ENCODE measurements at places on chromosomes 1 and 21.

DNA sequence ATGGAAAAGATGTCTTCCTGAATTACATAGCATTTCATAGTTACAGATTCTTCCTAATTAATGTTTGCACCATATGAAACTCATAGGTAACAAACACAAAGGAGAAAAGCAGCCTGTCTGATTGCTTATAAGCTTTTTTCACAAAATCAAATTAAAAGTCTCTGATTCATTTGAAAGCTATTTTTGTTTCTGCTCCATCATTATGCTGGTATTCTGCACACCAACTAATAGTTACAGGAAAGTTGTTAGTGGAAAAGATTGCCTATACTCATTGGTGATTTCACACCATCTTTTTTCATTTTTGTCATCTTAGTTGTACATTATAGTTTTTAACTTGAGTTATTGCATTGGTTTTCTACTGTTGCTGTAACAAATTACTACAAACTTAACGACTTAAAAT is 70.0 kb downstream of the PRKAA2 start:
- DNase-seq: no peak

GRCh38 chr1:212515329-212515760 is 82.6 kb downstream of the NENF start:
- no peak for DNase-seq

DNA sequence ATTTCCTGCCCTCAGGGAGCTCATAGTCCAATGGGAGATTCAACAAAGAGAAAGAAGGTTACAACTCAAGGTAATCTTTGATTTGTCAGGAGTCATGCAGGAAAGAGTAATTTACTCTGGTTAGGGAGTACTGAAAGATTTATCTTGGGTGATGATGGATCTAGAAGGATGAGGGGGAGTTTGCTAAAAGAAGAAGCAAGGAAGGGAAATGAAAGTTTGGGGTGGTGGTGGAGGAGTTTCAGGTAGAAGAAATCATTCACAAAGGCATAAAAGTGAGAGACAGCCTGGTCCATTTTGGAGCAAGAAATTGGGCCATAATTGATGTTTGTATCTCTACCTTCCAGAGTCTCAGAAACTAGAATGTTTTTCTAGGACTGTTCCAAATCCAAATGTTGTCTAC is 116.7 kb downstream of the ROR1 start:
- no peak for DNase-seq

DNA sequence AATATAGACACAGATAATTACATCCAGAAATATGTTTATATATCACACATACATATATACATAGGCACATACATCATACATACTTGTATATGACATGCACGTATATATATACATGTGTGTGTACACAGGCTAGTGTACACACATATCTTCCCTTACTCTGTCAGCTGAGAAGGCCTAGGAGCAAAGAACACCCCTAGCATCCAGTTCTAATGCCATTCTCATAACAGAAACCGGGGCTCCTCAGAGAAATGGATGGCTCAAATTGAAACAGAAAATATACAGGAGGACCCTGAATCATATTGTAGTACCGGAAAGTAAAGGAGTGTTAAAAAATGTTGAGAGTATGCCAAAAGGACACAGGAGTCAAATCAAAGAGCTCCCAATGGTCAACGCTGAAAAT is 19.7 kb upstream of the HYI start:
- no peak for DNase-seq

DNA sequence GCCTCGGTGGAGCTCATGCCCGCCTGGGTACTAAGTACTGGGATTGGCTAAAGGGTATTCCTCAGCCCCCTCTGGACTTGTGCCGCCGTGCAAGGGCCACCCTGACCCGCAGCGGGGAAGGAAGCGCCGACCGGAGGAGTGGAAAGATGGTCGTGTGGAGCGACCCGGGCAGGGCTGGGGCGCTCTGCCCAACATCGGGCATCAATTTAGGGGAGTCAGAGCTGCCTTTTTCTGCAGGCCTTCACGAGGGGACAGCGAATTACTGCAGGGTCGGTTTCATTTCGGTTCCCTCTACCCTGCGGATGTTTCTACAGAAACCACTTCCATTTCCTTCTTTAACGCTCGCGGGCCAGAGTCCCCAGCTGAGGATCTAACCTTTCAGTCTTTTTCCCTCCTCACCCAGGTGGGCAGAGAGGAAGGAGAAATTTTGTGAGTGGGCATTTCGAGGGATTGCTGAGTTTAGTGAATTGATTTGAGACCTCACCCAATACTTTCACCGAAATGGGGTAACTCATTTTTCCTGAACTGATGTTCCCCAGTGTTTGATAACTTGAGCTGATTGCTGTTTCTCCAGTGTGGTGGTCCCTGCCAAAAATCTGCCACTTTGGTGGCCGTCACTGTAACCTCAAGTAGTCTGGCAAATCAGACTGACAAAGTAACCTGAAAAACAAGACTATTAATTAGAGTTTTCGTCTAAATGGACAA is 1.1 kb downstream of the TOR1AIP1 start:
- no peak for DNase-seq

DNA sequence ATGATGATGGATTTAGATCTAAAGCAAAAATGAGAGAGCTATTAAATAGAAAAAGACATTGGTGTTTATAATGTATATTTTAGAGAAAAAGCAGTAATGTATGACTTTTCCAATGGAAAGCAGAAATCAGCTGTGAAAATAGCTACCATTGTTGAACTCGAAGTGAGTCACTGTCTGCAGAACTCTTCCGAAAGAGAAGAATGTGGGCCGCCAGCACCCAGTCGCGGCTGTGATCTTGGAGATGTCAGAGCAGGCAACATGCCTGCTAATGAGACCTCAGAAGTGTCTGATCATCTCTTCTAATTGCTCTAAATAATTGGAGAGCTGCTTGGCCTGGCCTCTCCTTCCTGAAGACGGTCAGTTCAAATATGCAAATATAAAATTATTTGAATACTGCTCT is 333.6 kb upstream of the RUNX1 start:
- DNase-seq: no peak

GRCh38 chr21:41124641-41125201 is 43.2 kb upstream of the BACE2 start:
- no peak for DNase-seq

DNA sequence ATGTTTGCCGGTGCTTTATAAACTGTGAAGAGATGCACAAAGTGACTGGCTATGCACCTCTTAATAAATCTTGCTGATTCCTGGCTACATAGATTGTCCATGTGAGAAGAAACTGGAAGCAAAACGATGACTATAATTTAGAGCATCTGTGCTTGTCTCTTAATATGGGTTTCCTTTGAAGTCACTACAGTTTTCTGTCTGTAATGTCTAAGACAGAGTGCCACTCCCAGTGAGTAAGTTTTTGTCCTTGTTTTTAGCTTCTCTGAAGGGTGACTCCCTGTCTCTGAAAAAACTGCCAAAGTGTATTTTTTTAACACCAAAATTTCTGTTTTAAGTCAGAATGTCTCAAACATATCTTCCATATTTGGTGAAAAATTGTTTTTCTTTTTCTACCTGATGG is 175.1 kb downstream of the FASLG start:
- DNase-seq: no peak

DNA sequence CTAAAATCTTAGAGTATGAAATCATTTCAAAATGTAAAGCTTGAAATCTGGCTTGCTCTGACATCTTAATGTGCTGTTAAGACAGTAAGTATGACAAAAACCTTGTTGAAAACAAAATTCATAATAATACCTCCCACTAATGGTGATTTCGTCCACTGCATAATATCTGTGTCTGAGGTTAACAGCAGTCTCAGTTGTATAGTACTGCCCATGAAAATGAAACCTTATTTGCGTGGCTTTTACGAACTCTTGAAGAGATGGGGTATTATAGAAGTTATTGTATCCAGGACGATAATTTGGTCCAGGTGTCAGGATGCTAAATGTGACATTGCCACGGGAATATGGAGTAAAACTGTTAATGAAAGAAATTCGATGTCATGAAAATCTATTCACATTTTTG is 99.9 kb downstream of the USH2A start:
- no peak for DNase-seq

DNA sequence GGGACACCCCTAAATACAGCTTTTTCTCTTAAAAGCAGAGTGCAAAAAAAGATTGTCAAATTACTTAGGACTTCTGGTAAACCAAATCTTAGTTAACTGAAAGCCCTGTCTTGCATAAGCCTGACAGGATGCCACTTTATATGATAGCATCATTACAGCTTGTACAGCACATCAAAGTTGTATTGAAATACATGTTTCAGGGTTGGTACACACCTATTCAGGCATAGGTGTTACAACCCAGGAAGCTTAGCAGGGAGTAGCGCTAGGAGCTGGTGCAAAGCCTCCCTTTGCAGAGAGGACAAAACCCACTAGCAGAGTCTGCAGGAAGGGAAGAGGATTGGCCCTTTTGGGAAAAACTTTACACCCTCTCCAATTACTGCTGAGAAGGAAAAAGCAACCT is 258.9 kb upstream of the SGIP1 start:
- no peak for DNase-seq

DNA sequence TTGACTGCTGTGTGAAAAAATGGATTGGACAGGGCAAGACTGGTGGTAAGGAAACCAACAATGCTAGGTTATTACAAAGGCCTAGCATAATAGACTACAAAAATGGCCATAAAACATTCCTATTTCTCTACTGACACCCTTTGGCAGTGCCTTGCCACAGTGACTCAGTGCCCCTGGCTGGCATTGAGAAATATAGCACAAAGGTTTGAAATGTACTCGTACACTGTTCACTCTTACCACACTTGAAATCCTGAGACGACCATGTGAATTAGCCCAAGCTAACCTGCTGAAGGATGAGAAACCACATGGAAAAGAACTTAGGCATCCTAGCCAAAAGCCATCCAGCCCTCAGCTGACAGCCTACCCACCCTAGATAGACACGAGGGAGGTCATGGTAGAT is 149.8 kb upstream of the PALMD start:
- DNase-seq: no peak

DNA sequence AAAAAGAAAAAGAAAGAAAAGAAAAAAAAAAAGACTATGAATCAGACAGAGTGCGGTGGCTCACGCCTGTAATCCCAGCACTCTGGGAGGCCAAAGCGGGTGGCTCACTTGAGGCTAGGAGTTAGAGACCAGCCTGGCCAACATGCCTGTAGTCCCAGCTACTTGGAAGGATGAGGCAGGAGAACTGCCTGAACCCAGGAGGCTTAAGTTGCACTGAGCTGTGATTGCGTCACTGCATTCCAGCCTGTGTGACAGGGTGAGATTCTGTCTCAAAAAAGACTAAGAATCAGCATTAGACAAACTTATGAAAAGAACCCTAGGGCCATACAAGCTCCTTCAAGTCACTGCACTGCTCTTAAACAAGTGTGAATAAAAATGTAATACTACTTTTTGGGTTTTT is 16.9 kb downstream of the PSMB4 start:
- no peak for DNase-seq

DNA sequence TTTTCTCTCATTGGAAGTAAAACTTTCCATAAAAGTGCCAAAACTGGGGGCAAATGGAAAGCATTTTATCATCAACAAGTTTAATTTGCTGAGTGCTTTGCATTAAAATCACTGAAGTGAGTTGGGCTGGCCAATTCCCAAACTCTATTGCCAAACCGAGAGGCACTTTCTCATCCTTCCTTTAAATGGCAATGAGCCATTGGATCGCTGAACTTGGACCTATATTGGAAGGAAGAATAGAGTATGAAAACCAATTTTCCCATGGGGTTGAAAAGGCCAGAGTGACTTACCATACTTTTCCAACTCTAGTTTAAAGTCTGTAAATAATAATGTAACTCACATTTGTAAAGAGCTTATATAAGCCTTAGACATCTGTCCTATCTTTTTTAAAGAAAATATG is 189.1 kb upstream of the C1orf87 start:
- no peak for DNase-seq

- no peak for DNase-seq
Observed at GRCh38 chr1:43979528-43980254, 681 bp downstream of the B4GALT2 start.

GRCh38 chr1:92951141-92951582 is 10.1 kb downstream of the DIPK1A start:
- DNase-seq: no peak

- DNase-seq: no peak
Observed at GRCh38 chr1:245754463-245754961, 599.7 kb downstream of the KIF26B start.

- DNase-seq: no peak
Observed at GRCh38 chr1:229022595-229023333, 248.1 kb upstream of the RAB4A start.

GRCh38 chr1:115980998-115981993 is 5.0 kb downstream of the SLC22A15 start:
- peak; percentile 28 for DNase-seq

DNA sequence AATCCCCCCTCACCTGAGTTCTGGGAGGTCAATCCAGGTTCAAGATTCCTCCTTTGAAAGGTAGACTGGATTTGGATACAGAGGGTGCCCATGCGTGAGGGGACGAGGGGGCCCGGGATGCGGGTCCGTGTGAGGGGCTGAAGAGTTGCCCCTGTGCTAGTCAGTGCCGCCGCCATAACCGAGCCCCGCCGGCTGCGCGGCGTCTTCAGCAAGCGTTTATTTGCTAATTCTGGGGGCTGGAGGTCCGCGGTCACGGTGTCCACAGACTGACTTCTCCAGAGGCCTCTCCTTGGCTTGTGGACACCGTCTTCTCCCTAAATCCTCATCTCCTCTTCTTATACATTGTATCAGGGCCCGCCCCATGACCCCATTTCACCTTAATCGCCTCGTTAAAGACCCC is 20.9 kb upstream of the SAMD11 start:
- no peak for DNase-seq

GRCh38 chr1:150917387-150917786 is 8.8 kb upstream of the SETDB1 start:
- DNase-seq: no peak

DNA sequence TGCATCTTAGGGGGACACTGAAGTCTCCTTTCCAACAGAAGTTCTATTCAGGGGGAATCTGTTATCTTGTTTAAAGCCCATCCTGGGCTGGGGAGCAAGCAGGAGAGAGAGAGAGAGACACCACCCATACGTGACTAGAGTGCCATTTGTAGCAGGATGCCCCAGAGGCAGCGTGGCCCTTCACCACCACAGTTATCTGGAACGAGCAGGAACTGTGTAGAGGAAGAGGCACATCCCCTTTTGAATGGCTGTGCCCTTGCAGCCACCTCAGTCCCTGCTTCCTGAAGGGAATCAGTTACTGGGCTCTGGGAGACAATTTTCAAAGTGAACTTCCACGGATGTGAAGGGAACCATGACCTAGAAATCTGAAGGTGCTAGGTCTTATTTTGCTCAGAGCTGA is 19.4 kb upstream of the LAMTOR5 start:
- DNase-seq: no peak

DNA sequence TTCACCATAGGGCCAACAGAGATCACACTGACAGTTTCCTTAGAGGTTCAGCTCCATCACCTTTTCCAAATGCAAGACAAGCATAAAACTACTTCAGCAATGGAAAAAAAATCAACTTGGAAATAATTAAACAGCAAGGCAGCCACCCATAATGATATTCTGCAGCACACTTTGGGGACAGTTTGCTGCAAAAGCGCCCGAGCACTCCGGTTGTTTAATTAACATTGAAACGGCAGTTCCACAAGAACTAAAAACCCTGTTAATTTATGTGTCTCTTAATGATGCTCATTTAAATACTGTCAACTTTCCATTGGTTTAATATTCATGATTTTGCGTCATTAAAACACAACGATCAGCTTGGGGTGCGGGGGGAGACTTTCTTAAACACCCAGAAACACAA is 153.2 kb downstream of the ELAVL4 start:
- no peak for DNase-seq

- no peak for DNase-seq
Observed at GRCh38 chr21:38999161-38999560, 184.1 kb downstream of the PSMG1 start.
